Fibroblast of villous mesenchyme (primary cell): ENCODE measurements at places on chromosomes 7 and 10. TPM values are rescaled to one million over a fixed set of nuclear protein-coding genes. Genes with fewer than 3 reads are reported as not detected.
A peak's percentile ranks its signal among the peaks of the same experiment; 100 is the strongest.

DNA sequence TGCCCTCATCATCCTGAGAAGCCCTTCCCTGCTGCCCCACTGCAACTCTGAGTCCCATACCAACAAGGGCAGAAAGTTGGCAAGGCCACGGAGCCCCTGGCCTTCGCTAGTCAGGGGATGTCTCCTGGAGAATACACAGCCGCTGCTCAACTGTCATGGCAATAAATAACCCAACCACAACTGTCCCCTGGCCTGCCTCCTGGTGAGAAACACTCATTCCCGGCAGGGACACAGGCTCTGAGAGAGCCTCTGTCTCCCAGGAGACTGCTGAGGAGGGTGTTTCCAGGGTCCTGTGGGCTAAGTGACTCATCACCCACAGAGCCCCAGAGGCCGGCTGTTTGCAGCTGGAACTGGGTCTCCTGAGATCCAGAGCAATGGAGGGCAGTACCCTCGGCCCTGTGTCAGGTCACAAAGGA, 354.1 kb downstream of the TNS3 start:
- DNase-seq = peak; percentile 93

- DNase-seq = peak; percentile 40
Observed at GRCh38 chr10:117320050-117320665, 55.1 kb downstream of the PDZD8 start.

GRCh38 chr10:13390604-13391522, 42.8 kb upstream of the SEPHS1 start:
- no peak for DNase-seq

DNA sequence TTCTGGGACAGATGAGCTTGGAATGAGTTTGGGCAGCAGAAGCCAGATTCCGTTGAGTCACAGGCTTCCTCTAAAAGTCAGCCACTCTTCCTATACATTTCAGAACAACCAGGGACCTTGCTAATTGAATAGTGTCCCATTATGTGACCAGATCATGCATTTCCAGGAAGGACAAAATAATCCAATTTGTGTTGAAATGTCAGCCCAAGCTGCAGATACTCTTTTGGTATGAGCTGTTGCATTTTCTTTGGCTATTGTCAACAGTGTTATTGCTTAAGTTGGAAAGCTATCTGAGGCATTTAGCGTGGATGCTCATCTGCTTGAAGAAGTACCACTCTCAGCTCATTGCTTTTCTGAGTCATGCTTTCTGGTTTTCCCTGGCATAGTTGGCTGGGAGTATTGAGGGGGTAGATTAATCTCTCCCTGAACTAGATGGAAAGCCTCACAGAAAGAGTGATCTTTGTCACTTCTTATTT, 223.7 kb upstream of the HABP2 start:
- peak; percentile 56 for DNase-seq

- no peak for DNase-seq
Observed at GRCh38 chr7:128177768-128178550, 63.1 kb upstream of the LEP start.

The OR2A5 gene
- not detected in 2 replicates for total RNA-seq

DNA sequence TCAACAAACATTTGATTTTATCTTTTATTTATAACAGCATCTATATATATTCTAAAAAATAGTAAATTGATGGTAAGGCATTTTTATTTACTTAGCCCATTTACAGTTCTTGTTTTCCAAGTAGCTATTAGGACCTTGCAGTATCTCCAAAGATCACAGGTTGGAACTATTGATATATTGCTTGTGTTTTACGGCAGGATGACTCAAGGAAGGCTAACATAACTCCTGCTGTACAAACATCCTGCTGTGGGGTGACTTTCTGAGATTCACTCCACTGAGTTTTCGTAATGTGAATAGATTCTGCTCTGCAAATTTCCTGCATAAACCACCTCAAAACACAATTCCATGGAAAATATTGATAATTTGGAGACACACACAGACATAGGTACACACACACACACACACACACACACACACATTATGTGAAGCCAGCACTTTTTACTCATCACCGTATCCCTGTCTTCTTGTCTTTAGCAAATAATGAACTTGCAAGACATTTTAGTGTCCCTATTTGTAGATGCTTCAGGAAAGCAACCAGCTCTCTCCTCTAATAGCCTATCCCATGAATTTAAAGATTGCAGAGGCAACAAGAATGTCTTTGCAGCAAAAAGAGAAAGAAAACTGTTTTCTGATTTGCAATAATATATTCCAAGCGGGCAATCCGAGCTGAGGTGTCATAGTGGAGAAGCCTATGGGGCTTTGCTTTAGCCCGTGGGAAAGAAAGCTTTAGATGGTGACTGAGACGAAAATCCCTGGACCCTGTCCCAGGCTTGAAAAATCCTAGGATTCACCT, 722 bp downstream of the AGR2 start:
- peak; percentile 27 for DNase-seq

The MTERF1 gene
- total RNA-seq = 8.7 and 13.4 TPM in 2 replicates

The STEAP2 gene
- total RNA-seq = 4.5 and 8.6 TPM in 2 replicates

GRCh38 chr10:34781711-34782110, 33.4 kb downstream of the PARD3 start:
- DNase-seq = no peak

DNA sequence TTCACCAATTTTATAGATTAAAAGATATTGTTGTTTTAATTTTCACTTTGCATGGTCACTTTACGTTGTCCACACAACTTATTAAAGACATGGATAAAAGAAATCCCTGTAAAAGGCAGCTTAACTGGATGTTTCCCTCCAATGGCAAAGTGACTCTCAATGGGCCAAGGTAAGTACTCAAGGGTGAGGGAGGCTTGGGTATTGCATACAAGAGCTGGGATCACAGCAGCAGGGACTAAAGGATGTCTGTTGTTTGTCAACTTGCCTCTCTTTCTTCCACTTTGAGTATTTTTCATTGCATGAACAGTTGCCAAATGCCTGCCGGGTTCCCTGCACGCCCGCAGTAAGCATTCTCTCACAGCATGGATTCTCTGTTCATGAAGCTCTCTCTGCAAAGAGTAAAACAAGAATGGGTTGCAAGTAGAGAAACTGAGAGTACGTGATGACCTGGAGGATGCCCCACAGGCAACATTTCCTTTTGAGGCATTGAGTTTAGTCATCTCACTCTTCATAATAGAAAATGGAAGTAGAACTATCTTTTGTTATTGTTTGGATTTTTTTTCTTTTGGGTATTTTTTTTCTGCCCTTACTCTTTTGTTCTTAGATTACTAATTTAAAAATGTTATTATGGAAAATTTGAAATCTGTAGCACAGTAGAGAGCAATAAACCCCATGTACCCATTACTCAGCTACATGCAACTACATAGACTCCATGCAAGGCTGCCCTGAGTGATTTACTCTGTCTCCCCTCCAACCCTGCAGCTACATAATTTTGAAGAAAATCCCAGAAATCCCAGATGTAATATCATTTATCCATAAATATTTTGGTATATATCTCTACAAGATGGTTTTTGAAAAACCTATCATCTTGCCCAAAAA, 26.3 kb downstream of the GPR141 start:
- DNase-seq = no peak

The CLDN4 gene
- under 0.01 and 0.86 TPM in 2 replicates for total RNA-seq

The MMRN2 gene
- total RNA-seq = 0.86 and 2.3 TPM in 2 replicates

- DNase-seq = peak; percentile 9
Observed at GRCh38 chr10:80537086-80537735, 491 bp upstream of the SH2D4B start.
